ENCODE measurements at places on chromosomes 2 and 18.

DNA sequence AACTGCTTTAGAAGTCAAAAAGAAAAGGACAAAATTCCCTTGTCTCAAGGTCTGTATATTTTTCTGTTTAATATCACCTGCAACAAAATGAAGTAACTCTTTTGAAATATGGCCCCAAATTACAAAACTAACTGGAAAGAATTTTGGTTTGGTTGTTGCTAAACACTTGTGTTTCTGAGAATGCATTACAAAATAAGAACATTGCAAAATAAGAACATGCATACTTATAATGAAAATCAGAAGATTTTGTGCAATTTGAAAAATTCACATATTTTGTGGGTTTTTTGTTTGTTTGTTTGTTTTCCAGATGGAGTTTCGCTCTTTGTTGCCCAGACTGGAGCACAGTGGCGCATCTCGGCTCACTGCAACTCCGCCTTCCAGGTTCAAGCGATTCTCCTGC, 21.8 kb downstream of the NDUFB3 start:
- DNase-seq: no peak

DNA sequence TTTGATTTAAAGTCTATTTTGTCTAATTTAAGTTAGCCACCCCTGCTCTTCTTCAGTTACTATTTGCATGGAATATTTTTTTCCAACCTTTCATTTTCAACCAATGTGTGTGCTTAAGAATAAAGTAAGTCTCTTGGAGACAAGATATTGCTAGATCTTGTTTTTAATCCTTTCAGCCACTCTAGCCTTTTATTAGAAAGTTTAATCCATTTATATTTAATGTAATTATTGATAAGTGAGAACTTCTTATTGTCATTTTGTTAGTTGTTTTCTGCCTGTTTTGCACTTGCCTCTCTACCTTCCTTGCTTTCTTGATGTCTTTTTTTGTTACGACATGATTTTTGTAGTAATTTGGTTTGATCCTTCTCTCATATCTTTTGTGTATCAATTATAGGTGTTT, 46.4 kb downstream of the CCDC148 start:
- no peak for DNase-seq

GRCh38 chr2:240437861-240438809, 2.7 kb downstream of the GPC1 start:
- DNase-seq: peak; percentile 47

GRCh38 chr2:83851066-83851465, 608.0 kb downstream of the SUCLG1 start:
- DNase-seq: peak; percentile 95

DNA sequence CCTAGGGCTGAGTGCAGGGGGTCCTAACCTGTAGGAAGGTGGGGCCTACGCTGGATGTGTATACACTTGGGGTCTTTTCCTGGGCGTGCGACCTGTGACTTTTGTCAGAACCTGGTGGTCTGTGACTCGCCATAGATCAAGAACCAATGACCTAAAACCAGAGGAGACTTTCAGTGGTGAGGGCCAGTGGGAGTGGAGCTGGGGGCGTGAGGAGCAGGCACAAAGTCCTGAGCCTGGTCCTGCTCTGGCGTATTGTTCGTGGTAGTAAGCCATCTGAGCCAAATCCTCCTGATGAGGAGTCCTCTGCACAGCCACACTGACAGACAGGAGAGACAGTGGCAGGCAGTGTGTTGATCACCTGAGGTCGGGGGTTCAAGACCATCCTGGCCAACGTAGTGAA, 8.9 kb downstream of the INPP4A start:
- no peak for DNase-seq

- DNase-seq: no peak
Observed at GRCh38 chr2:221073326-221074049, 498.6 kb downstream of the EPHA4 start.
